Fibroblast of skin of scalp (primary cell): ENCODE measurements at places on chromosomes 5 and 9.
A peak's percentile ranks its signal among the peaks of the same experiment; 100 is the strongest.

- DNase-seq = no peak
These were observed 157.2 kb upstream of the PANK3 start for GRCh38 chr5:168736281-168736831.

DNA sequence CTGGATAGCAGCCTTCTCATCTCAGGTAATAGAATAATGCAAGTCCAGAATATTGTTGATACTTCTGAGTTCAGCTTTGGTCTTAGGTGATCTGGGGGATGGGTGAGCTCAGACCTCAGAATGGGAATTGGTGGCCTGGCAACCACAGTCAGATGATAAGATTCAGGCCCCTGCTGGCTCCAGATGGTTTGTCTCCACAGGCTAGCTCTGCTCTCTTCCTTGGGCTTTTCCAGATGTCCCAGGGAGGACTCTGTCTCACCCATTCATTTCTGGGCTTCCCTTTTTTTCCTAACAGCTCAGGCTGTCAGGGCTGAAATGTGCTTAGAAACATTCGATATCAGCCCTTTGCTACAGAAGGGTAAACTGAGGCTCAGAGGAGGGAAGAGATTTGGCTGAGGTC is 17.6 kb upstream of the TNFSF15 start:
- no peak for DNase-seq

DNA sequence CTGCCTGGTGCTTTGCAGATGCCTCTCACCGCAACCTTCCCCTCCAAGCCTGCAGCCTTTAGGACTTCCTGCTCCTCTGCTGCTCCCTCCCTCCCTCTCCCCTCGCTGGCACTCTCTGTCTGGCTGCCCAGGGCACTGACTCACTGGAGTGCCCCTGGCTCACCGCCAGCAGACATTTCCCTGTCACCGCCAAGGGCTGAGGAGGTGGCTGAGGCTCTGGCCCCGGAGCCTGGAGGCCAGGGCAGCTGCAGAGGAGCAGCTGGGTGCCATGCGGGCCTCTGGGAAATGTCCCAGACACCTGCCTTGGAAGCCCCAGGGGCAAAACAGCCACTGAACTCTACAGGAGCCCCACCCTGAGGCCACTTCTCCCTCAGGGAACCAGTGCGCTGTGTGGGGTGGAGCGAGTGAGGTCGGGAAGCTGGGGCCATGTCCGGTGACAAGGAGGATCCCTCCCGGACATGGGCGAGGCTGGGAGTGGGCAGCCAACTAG is 53.4 kb downstream of the TENT4A start:
- DNase-seq = peak; percentile 79

DNA sequence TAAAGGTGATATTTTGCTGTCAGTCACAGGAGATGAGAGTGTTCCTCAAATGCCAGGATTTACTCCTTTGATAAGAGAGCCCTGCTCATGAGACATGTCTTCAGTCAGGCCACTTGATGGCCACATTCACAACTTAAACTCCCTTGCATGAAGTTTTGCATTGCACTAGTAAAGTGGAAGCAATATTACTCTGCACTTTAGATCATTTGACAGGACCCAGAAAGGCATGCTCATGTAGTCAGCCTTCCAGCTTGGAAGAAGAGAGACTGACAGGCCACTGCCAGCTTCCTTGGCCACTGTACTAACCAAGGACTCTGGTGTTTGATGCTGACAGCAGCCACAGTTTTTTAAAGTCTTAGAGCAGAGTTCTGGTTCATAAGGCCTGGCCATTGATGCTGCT is 42.6 kb downstream of the NPR3 start:
- DNase-seq = peak; percentile 70

GRCh38 chr5:135234242-135234641 is 164.8 kb downstream of the MACROH2A1 start:
- DNase-seq = no peak

GRCh38 chr5:134527961-134528424 is 2.5 kb downstream of the JADE2 start:
- no peak for DNase-seq

- DNase-seq = no peak
These were observed 80.8 kb upstream of the RNU6ATAC start for GRCh38 chr9:134245179-134245578.

GRCh38 chr9:74497748-74498620 is 849 bp downstream of the RORB start:
- DNase-seq = peak; percentile 5
